ENCODE measurements at places on chromosomes 13 and 19. TPM values are rescaled to one million over a fixed set of nuclear protein-coding genes. Genes with fewer than 3 reads are reported as not detected.

The ZNF888 gene
- 6.9 TPM for total RNA-seq

The CGB1 gene
- 1.00 TPM for total RNA-seq

The DIRAS1 gene
- total RNA-seq, result not detected

The PSG3 gene
- total RNA-seq, result not detected
